T follicular helper cell (primary cell): ENCODE measurements at places on chromosomes 6 and 20.

DNA sequence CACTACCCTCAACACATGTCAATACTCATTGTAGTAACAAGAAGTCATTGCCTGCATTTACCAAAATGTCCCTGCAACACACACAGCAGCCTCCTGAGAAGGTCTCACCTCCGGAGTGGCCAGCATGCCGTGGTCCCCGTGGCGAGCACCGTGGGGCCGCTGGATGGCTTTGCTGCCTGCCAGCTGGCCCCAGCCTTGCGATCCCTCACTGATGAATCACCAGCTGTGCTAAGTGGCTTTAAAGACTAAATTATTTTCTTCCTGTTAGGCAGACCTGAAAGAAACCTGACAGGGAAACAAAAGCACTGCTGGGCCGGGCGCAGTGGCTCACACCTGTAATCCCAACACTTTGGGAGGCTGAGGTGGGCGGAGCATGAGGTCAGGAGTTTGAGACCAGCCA, 306.7 kb downstream of the CDH4 start:
- no peak for DNase-seq

DNA sequence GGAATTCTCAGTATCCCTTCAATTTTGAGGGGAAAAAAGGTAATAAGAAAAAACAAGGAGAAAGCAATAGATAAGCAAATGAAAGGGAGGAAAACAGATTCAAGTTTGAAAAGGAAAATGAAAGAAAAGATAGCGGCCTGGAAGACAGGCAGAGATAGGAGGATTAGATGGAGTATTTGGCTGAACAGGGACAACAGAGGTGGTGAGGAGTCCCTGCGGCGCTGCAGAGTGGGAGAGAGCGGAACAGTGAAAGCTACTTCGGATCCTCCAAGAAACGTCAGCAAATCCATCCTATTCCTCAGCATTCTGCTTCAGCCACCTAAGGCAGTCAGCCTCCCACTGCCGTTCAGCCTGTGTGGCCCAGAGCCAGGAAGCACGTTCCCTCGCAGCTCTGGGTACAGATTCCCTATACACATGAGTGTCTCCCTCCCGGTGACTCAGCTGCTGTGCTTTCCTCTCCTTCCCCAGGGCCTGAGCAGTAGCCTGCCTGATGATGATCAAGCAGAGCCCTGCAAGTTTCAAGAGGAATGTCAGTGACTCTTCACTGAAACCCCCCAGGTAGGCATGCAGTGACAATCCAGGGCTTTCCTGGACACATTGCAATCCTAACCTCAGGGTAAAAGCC, 43.4 kb upstream of the CDYL start:
- DNase-seq: no peak

DNA sequence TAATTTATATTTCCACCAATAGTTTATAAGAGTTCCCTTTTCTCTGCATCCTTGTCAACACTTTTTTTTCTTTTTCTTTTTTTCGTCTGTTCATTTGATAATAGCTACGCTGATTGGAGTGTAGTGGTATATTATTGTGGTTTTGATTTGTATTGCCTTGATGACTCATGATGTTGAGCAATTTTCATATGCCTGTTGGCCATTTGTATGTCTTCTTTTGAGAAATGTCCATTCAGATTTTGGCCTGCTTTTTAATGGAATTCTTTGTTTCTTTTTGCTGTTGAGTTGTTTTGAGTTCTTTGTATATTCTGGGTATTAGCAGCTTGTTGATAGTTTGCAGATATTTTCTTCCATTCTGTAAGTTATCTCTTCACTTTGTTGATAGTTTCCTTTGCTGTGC, 773.4 kb downstream of the KIF16B start:
- DNase-seq: no peak

GRCh38 chr20:17161673-17162481, 65.0 kb upstream of the PCSK2 start:
- DNase-seq: no peak

- DNase-seq: no peak
These were observed 21.0 kb downstream of the WASF1 start for GRCh38 chr6:110158479-110158878.

- peak; percentile 84 for DNase-seq
These were observed 215.2 kb upstream of the ZNF184 start for GRCh38 chr6:27688014-27688586.
